ENCODE measurements at places on chromosomes 1 and 21.

- DNase-seq = no peak
These were observed 207.2 kb upstream of the C1orf87 start for GRCh38 chr1:60280819-60281218.

DNA sequence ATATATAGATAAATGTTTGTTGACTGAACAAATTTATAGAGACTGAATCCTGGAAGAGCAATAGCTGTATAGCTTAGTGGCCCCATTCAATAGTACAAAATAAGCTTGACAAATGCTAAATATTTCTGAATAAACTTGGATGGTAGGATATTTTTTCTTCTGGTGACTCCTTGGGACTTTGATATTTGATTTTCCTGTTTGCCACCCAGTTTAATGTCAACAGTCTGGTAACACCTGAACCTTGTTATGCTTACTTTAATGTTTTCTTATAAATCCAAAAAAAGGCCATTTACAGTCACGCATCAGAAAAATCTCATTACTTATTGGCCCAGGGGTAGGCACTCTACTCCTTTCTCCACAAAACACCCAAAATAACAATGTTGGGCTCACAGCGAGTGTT is 30.8 kb downstream of the WDR64 start:
- no peak for DNase-seq

GRCh38 chr1:75475696-75476095 is 135.2 kb downstream of the SLC44A5 start:
- DNase-seq = no peak

DNA sequence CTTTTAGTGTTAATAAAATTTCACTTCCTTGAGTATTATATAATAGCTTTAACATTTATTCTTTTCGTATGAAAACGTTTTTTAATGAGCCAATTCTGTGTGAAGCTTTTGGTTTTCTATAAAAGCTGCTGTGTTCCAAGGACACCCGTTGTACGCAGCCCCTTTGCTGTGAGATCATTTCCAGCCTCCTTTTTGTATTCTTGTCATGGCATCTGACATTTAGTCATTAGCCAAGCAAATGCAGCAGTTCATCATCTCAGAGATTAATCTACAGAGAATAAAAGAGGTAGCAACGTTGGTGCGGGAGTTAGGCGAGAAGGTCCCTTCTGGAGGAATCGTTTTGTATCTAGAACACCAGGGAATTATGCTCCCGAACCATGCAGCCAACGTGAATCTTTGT is 1.3 kb upstream of the UMODL1 start:
- no peak for DNase-seq

GRCh38 chr1:39727932-39728317 is 10.8 kb upstream of the PPIE start:
- no peak for DNase-seq

- peak; percentile 8 for DNase-seq
These were observed 134.0 kb upstream of the IRF2BP2 start for GRCh38 chr1:234743791-234744611.

- no peak for DNase-seq
These were observed 585.3 kb downstream of the PTPRU start for GRCh38 chr1:29821605-29822004.

DNA sequence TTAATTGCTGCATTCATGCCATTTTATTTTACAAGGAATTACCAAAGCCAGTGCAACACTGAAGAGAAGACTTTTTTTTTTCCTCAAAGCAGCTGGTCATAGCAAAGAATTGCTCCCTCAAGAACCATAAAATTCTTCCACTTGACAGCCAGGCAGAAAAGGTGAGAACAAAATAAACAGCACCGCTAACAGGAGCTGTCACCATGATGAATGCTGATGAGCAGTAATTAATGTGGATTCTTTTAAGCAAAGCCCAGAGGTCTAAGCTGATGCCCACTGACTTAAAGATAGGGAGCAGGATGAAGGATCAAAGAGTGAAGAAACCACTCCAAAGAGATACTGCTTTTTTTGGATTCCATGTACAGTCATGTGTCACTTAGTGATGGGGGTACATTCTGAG is 428.4 kb downstream of the BRINP3 start:
- no peak for DNase-seq

- no peak for DNase-seq
These were observed 4.8 kb downstream of the KISS1 start for GRCh38 chr1:204191456-204191855.

- DNase-seq = peak; percentile 3
These were observed 5.2 kb downstream of the FOXD3 start for GRCh38 chr1:63327417-63328054.

DNA sequence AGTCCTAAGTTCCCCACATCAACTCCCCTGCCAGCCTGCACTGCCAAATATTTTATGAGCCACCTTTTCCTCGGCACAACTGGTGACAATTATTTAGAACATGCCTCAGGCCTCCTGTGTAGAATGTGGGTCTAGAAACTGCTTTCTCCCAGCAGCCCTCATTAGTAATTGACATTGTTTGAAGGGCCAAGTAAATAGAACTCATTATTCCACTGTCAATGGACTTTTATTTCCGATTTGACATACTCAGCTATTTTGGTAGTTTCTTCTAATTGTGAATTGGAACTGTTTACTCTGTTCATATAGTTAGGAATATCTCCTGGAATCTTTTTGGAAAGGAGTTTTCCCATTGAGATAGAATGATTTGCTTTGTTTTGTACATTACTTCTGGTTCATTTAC is 168.8 kb upstream of the L1TD1 start:
- no peak for DNase-seq

DNA sequence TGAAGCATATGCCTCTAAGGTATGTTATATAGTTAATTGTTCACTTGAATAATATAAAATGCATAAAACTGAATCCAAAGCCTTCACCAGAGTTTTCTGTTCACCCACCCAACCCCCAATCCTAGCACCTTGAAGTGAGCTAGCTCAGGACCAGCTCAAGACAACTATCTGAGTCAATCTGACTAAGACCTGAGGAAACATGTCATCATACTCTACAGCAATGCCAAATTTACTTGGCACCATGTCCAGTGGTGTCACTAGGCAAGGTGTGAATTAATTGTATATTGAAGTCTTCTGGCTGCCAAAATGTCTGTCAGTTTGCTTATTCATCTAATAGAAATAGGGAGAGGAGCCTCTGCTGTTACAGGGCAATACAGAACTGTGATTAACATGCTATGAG is 3.8 kb downstream of the DNASE2B start:
- no peak for DNase-seq

DNA sequence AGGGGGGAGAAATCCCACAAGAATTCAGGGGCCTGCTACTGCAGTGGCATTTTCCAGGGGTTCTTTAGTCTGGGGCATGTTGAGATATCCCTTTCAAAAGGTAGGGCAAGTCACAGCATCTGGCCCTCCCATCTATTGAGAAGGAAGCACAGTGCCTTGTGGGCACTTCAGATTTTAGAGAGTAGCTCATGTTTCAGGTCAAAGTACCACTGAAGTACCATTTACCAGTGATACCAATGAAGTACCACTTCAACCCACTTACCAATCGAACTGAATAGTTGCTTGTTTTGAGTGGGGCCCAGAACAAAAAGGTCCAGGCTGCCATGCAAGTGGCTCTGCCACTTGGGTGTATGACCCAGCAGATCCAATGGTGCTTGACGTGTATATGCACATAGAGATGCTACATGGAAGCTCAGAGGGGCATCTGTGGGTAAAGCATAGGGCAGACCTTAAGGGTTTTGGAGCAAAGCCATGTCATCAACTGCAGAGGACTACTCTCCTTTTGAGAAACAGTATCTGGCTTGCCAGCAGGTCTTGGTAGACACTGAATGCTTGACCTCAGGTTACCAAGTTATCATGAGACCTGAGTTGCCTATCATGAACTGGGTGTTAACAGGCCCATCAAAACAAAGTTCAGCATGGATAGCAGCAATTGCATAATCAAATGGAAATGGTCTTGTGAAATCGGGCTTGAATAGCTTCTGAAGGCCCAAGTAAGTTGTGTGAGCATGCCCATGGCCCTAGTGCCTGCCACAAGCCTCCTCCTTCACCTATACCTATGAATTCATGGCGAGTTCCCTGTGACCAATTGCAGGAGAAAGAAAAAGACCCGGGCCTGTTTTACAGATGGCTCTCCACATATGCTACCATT is 23.5 kb downstream of the PLA2G2D start:
- DNase-seq = no peak

- peak; percentile 23 for DNase-seq
These were observed 33.8 kb upstream of the MPZL1 start for GRCh38 chr1:167687919-167688519.

DNA sequence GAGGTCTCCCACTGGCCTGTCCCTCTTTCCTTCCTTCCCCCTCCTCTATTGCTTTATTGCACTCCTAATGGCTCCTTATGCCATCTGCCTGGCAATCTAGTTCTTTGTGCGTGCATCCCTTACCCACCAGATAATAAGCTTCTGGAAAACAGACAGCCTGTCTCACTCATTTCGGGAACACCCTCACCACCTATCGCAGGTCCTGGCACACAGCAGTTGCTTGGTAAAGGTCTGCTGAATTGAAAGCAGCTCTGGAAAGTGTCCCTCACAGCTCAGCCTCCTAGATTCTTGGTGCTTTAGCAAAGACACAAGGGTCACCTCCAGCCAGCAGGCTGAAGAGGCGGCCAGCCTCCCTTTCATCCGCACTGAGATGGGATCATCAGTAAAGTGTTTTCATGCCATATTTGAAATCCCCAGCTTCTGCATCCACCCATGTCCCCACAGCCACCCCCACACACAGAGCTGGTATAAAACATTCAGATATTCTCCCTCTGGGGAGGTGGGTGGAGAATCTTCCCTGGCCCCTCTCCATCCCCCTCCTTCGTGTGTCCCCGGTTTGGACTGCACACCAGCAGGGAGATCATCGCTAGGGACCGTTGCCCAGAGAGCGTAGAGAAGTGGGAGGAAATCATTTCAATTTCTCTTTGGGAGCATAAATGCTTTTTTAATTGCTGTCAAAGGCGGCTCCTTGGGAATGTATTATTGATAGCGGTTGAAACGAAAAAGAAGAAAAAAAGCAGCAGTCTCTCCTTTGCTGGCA is 29.1 kb upstream of the ATP2B4 start:
- no peak for DNase-seq

- no peak for DNase-seq
These were observed 1.0 kb downstream of the CDKN2C start for GRCh38 chr1:50970931-50971582.

GRCh38 chr1:18632218-18632588 is 1.6 kb downstream of the PAX7 start:
- DNase-seq = no peak

DNA sequence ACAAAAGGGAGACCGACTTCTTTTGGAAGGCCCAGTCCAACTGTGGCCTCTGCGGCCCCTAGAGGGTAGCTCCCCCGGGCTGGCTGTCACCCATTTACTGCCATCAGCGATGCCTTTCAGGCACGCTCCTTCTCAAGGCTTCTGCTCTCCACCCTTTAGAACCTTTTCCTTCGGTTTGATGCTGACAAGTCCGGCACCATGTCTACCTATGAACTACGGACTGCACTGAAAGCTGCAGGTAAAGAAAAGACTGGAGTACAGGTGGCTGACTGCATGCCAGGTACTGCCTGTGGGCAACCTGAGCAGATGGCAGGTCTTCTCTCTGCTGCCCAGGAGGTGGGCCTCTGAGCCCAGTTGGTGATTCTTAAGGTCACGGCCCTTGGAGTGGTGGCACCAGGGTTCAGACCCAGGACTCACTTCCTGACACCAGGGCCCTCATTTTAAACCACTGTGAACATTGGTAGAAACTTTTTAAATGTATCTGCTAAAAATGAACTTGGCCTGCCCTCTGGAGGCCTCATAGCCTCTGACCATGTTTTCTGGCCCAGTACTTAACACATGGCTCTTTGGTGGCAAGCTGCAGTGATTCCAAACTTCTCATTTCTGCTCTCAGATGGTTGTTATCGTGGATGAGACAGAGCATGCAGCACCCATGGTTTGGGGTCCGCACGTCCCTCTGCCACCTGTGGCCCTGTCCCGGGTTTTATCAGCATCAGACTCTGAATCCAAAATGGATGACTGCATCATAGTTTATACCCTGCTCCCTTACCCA is 45.7 kb downstream of the CAPN9 start:
- no peak for DNase-seq

- DNase-seq = no peak
These were observed 141.6 kb upstream of the KLHDC7A start for GRCh38 chr1:18339161-18339560.

DNA sequence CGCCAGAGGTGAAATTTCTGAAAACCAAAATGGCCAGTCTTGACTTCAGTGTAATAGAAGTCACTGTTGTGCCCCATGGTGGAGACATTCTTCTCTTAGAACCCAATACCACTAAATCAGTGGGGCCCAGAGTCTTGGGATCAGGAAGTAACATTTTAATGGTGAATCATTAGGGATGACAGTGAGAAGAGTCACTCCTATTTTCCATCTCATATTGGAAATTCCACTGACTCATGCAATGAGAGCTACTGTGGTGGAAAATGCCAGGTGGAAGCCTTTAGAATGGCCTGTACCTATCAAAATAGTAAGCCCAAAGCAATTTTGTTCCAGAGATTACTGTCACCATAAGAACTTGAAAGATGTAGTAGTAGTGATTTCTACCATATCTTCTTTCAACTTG is 20.6 kb upstream of the PPM1J start:
- peak; percentile 51 for DNase-seq

- no peak for DNase-seq
These were observed 668.8 kb downstream of the KIF26B start for GRCh38 chr1:245823408-245824147.

DNA sequence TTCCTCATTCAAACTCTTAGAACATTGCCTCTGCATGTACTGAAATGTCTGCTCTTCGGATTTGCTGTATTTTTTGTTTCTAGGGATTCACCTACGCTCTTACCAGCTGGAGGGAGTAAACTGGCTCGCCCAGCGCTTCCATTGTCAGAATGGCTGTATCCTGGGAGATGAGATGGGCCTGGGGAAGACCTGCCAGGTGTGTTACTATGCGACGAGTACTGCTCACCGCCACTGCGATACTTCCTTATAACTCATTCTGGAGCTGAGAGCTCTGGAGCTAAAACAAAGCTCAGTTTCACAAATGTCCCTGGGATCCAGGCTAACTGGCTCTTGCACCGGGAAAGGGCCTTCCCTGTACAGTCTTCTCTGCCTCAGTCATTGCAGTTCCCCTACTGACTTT is 10.1 kb downstream of the CHD1L start:
- no peak for DNase-seq

DNA sequence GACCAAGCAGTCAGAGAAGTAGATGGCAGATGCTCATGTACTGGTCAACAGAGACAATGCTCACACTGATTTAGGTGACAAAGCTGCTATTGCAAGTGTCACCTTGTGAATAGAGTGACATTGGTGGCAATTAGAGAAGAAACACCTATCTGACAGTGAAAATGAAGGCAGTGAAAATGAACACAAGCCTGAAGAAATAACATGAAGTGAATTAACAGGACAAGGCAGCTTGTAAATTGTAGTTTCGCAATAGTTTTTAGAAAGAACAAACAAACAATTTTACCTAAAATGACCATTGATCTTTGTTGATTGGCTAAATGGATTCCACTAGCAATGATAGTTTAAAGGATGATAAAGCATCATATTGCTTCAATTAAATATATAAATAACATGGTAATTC is 1389.5 kb downstream of the PLA2G4A start:
- no peak for DNase-seq

GRCh38 chr1:26745191-26745590 is 42.6 kb upstream of the PIGV start:
- DNase-seq = no peak

- DNase-seq = no peak
These were observed 543 bp downstream of the TMEM9 start for GRCh38 chr1:201153474-201154388.

GRCh38 chr1:228555074-228555994 is 68.2 kb downstream of the RNF187 start:
- no peak for DNase-seq

All from amniotic stem cell (primary cell).